ENCODE measurements at places on chromosomes 4 and X.
A peak's percentile ranks its signal among the peaks of the same experiment; 100 is the strongest.

GRCh38 chrX:131895807-131896206 lies 127.3 kb upstream of the STK26 start:
- no peak for DNase-seq

DNA sequence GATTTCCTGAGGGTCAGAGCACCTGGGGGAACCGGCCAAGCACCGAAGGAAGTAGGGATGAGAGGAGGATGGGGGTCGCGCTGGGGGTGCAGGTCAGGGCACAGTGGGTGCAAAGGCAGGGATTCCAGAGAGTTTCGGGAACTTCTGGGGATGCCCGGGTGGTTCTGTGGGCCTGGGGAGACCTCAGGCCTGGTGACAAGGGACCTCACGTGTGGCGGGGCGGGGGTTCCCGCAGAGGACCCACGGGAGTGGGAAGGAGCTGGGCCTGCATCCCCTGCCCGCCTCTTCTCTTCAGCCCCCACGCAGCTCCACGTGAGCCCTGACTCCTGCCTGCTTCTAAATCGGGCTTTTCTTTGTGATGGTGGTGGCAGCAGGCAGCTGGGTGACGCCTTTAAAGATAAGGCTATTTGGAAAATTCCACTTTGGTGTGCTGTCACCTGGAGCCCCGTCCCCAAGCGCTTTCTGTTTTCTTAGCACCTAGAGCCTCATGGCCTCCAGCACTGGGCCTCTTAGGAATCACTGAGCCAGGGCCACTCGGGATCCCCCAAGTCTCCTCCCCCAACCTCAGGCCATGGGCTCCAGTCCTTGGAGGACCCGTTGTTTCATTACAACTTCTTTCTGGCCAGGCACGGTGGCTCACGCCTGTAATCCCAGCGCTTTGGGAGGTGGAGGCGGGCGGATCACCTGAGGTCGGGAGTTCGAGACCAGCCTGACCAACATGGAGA lies 7.1 kb upstream of the TBC1D14 start:
- no peak for DNase-seq

- DNase-seq = no peak
These were observed 260.4 kb downstream of the GALNTL6 start for GRCh38 chr4:172073590-172073989.

- DNase-seq = peak; percentile 13
These were observed 42.2 kb downstream of the SH2D1A start for GRCh38 chrX:124388562-124388961.

DNA sequence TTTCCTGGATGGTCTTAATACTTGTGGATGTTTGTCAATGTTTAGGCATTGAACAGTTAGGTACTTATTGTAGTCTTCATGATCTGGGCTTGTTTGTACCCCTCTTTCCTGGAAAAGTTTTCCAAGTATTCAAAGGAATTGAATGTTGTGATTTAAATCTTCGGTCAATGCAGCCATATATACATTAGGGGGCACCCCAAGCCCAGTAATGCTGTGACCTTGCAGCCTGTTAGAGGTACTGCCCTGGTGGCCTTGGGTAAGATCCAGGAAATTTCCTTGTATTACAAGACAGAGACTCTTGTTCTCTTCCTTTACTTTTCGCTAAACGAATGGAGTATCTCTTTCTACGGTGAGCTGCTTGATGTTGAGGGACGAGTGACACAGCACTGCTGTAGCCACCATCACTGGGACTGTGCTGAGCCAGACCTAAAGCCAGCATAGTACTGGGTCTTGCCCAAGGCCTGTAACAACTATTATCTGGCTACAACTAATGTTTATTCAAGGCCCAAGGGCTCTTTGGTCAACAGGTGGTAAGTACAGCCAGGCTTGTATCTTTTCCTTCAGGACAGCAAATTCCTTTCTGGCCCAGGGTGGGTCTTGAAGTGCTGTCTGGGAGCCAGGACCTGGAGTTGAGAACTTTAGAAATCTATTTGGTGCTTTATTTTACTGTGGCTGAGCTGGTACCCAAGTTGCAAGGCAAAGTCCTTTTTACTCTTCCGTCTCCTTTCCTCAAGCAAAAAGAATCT lies 118.3 kb upstream of the ATOH1 start:
- no peak for DNase-seq

GRCh38 chr4:139779691-139780090 lies 114.1 kb downstream of the MGST2 start:
- DNase-seq = no peak
